Gastrocnemius medialis (tissue), 4 donors: ENCODE measurements at places on chromosomes 7 and 10. TPM values are rescaled to one million over a fixed set of nuclear protein-coding genes. Genes with fewer than 3 reads are reported as not detected.

DNA sequence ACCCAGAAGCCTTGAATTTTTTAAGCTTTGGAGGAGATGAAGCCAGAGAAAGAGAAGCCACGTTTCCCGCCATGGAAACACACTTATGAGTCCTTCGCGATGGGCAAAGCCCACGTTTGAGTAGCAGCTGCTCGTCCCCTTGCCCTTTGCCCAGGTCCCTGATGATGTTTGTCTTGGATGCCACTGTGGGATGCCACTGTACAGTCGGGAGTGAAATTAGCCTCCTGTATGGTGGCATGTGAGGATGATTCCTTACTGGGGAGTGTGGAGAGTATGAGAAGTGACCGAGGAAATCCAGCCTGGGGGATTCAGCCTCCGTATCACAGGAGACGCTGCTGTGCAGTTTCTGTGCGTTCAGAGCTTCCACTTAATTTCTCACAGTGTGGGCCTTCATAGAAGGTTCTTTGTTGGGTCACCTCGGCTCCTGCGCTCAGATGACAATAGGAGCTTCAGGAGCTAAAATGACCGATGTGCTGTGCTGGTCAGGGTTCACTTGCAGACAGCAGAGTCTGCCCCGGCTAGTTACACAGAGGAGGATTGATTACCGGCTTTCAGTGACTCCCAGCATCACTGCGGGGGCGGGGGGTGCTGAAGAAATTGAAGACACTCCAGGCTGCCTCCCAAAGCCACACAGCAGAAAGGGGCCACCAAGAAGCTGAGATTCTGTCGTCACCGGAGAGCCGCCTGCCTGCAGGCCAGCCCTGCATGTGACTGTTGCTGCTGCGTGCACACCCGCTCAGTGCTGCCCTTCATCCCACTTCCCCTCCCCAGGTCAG lies 122.1 kb upstream of the SFMBT2 start:
- no peak for DNase-seq
- H3K36me3 ChIP-seq, result no peaks in the 10 kb centered on the region
- no peak overlapping the region for H3K27ac ChIP-seq
- H3K4me3 ChIP-seq, result no peak overlapping the region
- no peaks in the 10 kb centered on the region for H3K27me3 ChIP-seq
- no peaks in the 10 kb centered on the region for H3K4me1 ChIP-seq

GRCh38 chr7:25857376-25858067 lies 294.5 kb upstream of the NFE2L3 start:
- peak; percentile 73 for DNase-seq
- peaks cover under 1% of the 10 kb centered on the region for H3K27me3 ChIP-seq
- H3K36me3 ChIP-seq, result no peaks in the 10 kb centered on the region
- H3K27ac ChIP-seq, result peak overlapping the region; percentile 94
- peak overlapping the region; percentile 43 for H3K4me3 ChIP-seq

- no peaks in the 10 kb centered on the region for H3K36me3 ChIP-seq
- no peaks in the 10 kb centered on the region for H3K27me3 ChIP-seq
- DNase-seq, result no peak
- H3K4me1 ChIP-seq, result no peaks in the 10 kb centered on the region
- no peak overlapping the region for H3K4me3 ChIP-seq
- H3K27ac ChIP-seq, result peak overlapping the region; percentile 27
These were observed 15.9 kb downstream of the COL1A2 start for GRCh38 chr7:94410413-94411187.

- DNase-seq, result no peak
- H3K36me3 ChIP-seq, result no peaks in the 10 kb centered on the region
- H3K27me3 ChIP-seq, result no peaks in the 10 kb centered on the region
These were observed 104.7 kb downstream of the SEPTIN7 start for GRCh38 chr7:35905555-35905954.

DNA sequence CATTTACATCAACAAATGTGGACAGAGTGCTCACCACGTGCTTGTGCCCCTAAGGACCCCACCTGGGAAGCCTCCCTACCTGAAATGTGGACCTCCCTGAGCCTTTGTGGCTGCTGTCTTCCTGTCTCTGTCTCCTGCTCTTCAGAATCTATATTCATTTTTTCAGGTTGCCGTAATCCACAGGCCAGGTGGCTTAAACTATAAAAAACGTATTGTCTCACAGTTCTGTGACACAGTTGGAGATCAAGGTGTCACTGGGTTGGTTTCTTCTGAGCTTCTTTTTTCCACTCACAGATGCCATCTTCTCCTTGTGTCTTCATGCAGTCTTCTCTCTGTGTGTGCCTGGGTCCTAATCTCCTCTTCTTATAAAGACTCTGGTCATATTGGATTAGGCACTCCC lies 5.6 kb upstream of the VSTM4 start:
- no peak overlapping the region for H3K4me3 ChIP-seq
- no peaks in the 10 kb centered on the region for H3K27me3 ChIP-seq

DNA sequence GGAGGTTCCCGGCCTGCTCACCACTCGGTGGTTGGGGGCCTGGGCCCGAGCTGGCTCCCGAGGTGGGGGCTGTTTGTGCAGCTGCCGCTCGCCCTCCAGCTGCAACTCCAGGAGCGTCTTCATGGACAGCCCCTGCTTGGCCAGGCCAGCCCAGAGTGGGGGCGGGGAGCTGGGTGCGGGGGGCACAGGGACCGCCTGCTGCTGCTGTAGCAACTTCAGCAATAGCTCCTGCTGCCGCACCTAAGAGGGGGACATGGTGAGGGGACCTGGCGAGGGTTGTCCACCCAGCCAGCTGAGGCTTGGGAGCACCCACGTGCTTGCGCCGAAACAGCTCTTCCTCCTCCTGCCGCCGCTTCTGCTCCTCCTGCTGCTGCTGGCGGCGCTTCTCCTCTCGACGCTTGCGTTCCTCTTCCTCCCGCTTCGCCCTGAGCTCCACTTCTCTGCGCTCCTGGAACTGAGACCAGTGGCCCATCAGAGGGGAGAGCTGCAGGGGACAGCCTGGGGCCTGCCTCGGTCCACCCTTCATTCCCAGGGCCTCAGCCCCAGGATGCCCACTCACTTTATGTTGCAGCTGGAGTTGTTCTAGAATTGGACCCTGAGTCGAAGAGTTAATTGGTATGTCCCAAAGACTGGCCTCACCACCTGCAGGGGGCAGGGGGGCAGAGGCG lies 9.6 kb downstream of the GNB2 start:
- no peak overlapping the region for H3K27ac ChIP-seq
- no peaks in the 10 kb centered on the region for H3K4me1 ChIP-seq
- no peak for DNase-seq

GRCh38 chr7:133633055-133633454 lies 380.2 kb downstream of the EXOC4 start:
- DNase-seq, result no peak
- H3K4me3 ChIP-seq, result no peak overlapping the region
- no peaks in the 10 kb centered on the region for H3K36me3 ChIP-seq
- H3K27me3 ChIP-seq, result no peaks in the 10 kb centered on the region
- no peak overlapping the region for H3K27ac ChIP-seq
- H3K4me1 ChIP-seq, result peaks cover 11% of the 10 kb centered on the region

DNA sequence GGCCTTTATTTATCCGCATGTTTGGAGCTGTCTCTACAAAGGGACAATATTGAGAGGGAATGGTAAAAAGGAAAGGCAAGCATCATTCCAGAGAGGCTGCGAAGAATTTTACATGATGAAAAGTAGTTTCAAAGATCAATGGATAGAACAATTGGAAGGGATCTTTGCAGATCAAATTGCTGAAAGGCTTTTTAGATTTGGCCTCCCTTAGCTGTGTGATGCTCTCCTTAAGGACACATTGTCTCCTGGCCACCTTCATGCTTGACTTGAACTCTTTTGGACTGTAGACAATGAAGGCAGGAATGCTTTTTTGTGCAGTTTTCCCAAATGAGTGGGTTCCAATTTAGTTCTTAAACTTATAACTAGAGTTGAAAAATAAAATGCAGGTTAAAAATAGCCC lies 344.7 kb downstream of the ARL4A start:
- H3K36me3 ChIP-seq, result no peaks in the 10 kb centered on the region
- no peaks in the 10 kb centered on the region for H3K4me1 ChIP-seq
- DNase-seq, result no peak
- no peaks in the 10 kb centered on the region for H3K27me3 ChIP-seq
- H3K4me3 ChIP-seq, result no peak overlapping the region

DNA sequence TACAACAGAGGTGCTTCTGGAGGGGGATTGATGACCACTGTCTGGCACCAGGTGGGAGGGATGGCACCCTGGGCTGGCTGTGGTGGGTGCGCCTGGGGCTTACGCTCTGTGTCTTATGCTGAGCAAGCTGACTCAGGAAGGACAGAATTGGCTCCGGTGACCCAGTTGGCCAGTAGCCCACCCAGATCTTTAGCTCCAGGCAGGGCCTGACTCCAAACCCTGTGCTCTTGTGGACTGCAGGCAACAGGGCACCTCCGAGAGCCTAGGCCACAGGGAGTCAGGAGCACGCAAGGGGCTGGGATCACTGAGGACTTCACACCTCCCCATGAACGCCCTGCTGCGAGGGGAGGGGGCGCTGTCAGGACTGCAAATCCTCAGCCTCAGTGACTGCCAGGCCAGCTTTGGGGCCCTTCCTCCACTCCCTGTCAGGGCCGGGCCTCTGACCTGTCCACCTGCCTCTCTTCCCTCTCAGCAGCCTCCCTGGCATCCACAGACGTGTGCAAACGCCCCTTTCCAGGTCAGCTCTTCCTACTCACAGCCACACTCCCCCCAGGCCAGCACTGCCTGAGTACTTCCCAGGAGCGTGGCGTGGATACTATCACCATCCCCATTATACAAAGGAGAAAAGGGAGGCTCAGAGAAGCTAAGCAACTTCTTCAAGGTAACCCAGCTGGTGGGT lies 118.7 kb downstream of the SLIT1 start:
- peak; percentile 30 for DNase-seq
- no peaks in the 10 kb centered on the region for H3K36me3 ChIP-seq
- peaks cover 6% of the 10 kb centered on the region for H3K4me1 ChIP-seq
- H3K27me3 ChIP-seq, result no peaks in the 10 kb centered on the region
- no peak overlapping the region for H3K4me3 ChIP-seq
- H3K27ac ChIP-seq, result no peak overlapping the region

GRCh38 chr10:95440756-95441546 lies 120.2 kb downstream of the SORBS1 start:
- no peaks in the 10 kb centered on the region for H3K27me3 ChIP-seq
- H3K4me3 ChIP-seq, result no peak overlapping the region
- H3K36me3 ChIP-seq, result no peaks in the 10 kb centered on the region
- H3K27ac ChIP-seq, result peak overlapping the region; percentile 7

GRCh38 chr7:140638173-140638791 lies 2.3 kb downstream of the DENND2A start:
- no peak overlapping the region for H3K4me3 ChIP-seq
- peak overlapping the region; percentile 39 for H3K27ac ChIP-seq
- peaks cover 12% of the 10 kb centered on the region for H3K4me1 ChIP-seq
- H3K36me3 ChIP-seq, result no peaks in the 10 kb centered on the region
- peaks cover 18% of the 10 kb centered on the region for H3K27me3 ChIP-seq
- peak; percentile 50 for DNase-seq

GRCh38 chr10:17506856-17507471 lies 52.6 kb upstream of the ST8SIA6 start:
- H3K27ac ChIP-seq, result no peak overlapping the region
- no peaks in the 10 kb centered on the region for H3K27me3 ChIP-seq
- no peaks in the 10 kb centered on the region for H3K4me1 ChIP-seq

GRCh38 chr10:113045147-113046055 lies 95.4 kb downstream of the TCF7L2 start:
- no peak overlapping the region for H3K4me3 ChIP-seq
- DNase-seq, result no peak
- H3K27ac ChIP-seq, result no peak overlapping the region
- H3K36me3 ChIP-seq, result no peaks in the 10 kb centered on the region

TSPAN12 gene
- total RNA-seq, result 3.7 TPM

SYT15 gene
- 1.00 TPM for total RNA-seq

IL6 gene
- total RNA-seq, result not detected

OR13A1 gene
- not detected for total RNA-seq

PRKCQ gene
- total RNA-seq, result 25.8 TPM

SLC26A3 gene
- total RNA-seq, result 12.7 TPM

SPDYE9 gene
- total RNA-seq, result not detected

SFRP4 gene
- total RNA-seq, result 0.71 TPM

CYP2C19 gene
- 0.15 TPM for total RNA-seq

UROS gene
- 29.1 TPM for total RNA-seq

IL15RA gene
- 17.6 TPM for total RNA-seq
